ENCODE measurements at places on chromosomes 2 and 18.

DNA sequence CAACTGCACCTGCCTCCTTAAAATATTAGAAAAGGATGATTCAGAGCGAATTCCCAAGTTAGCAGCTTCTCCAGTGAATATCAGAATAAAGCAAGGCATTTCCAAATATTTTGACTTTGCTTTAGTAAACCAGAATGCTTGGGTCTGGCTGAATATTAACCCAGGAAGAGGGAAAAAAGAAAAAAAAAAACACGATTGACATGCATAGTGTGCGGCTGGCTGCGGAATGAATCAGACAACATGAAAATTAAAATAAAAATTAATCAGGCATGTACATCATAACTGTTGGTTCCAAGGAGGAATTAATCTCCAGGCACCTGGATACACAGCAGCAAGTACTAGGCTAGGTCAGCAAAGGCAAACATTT is 105.8 kb upstream of the NCKAP5 start:
- DNase-seq = no peak

GRCh38 chr2:60629801-60630385 is 76.4 kb upstream of the BCL11A start:
- DNase-seq = no peak

DNA sequence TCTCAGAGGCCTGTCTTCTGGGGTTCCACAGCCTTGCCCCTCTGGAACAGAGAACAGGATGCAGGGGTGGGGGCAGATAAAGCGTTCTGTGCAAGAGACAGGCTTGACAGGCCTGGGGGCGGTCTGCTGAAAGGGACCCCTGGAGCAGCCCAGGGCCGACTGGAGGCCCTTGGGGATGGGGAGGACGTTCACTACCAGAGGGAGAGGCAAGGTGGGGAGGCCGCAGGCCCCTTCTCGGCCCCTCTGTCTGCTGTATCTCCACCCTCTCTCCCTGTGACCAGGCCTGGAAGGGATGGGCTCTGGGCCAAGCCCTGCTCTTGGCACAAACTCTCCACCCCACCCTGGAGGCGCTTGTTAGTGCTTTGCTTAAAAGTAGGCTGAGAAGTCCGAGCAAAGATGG is 27.3 kb upstream of the INHBB start:
- DNase-seq = no peak

DNA sequence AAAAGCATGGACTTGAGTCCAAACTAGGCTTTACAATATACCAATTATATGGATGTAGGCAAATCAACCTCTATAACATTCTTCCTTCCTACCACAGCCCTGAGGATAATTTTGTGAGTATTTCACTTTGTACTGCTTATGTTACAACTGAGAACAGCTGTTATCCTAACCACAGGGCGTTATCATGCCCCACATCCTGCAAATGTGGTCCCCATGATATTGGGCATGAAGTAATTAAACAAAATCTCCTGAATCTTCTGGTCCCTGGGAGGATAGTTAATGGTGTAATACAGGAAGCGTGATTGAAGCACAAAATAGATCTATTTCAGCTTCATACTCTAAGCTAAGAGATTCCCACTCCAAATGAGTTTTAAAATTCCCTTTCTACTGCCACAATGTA is 223.6 kb downstream of the CDH20 start:
- no peak for DNase-seq

DNA sequence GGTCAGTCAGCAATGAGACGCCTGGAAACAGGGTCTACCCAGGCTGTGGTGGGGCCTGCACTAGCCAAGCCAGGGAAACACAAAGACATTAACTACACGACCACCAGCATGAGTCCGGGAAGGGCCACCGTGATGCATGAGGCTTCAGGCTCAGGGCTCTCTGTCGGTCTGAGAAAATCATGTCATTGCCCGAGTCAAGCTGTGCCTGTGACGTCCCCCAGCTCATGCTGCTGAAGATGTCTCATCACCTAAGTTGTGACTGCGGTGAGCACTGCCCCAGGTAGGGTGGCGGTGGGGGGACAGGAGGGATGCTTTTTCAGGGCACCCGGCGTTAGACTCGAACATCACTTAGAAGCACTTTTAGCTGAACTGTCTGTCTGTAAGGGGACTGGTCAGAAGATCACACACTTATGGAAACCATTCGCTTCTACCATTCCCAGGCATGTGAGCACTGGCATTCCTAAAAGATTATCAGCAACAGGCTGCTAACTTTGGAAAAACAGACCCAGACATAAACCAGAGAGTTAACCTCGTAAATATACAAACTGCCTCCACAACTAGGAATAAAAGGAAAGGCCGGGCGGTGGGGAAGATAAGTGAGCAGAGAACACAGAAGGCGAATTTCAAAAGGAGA is 234.5 kb downstream of the HDAC4 start:
- no peak for DNase-seq

GRCh38 chr2:189685540-189686229 is 11.2 kb downstream of the ANKAR start:
- peak; percentile 41 for DNase-seq

- no peak for DNase-seq
These were observed 10.2 kb downstream of the MTERF4 start for GRCh38 chr2:241091734-241092445.

DNA sequence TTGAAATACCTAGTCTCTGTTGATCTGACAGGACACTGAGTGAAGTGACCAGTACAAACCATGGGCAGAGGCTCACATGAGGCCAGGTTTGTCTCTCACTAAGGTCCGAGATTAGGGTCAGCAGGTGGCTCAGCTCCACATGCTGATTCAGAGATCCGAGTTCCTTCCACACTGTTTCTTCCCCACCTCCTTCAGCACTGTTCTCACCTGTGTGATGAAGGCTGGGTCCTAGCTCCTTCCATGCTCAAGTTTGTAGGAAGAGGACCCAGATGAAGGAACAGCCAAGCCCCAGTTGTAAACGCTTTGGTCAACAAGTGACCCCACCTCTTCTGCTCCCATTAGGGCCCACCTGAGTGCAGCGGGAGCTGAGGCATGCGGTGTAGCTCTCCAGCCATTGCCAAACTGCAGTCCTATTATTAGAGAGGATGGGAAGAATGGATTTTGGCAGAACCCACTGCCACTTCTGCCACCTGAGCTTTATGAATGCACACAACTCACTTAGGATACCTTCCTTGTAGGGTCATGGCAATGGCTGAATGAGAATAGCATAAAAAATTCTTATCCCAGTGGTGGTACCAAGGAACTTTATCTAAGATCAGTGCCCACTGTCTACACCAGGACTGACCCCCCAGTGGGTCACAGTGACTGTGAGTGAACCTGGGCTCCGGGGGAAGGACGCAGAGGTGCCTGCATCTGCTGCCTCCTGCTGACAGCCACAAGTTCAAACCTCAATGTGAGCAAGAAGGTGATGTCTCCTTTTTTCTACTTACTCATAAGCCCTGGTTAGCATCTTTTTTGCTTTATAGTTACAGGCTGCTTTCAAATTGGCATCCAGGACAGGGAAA is 324.8 kb upstream of the HS6ST1 start:
- DNase-seq = no peak

DNA sequence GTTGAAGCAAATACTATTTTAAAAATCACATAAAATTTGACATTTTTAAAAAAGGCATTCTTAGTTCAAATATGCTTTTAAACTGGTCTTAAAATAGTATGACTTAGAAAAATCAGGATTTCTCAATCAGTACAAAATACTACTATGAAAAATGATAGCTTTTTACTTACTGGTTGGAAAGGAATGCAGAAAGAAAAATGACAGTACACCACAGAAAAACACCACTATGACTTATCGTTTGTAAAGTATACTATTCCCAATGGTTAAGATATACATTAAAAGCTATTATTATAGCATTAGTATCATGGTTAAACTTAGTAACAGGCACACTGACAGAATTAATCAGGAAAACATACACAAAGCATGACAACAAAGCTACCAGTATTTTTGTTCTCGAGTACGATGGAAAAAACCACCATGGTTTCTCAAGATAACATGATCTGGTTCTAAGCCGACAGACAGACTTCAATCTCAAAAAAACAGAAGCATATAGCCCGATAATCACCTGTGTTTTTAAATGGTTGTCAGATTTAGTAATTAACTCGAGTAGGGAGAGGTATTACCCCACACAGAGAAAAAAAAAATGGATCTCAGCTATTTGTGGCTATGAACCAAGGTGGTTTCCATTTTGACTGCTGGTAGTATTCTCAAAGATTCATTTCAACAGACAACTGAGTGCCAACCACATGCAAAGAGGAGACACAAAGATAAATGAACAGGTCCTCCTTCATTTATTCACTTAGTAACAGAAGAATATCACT is 39.1 kb downstream of the CUL3 start:
- DNase-seq = peak; percentile 85

- DNase-seq = no peak
These were observed 426.1 kb downstream of the PARD3B start for GRCh38 chr2:204971206-204971907.

GRCh38 chr18:49304751-49305150 is 155.7 kb downstream of the DYM start:
- no peak for DNase-seq

Data from HCEC 1CT (cell line).